ENCODE measurements at places on chromosomes 12 and 14.

DNA sequence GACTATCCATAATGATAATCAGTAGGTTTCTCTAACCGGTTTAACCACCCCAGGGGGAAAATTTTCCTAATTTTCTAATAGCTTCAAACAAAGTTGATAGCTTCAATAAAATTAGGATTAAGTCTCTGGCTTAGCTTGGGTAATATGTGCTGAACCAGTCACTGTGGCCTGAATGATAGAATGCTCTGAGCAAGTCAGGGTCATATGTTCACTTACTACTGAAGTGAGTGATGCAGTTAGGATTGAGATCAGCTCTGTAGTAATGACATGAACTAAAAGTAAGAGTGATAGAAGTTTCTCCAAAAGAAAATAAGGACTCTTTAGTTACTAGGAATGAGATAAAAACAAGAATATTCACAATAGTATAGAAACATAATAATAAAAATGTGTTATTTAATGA lies 32.6 kb downstream of the ETNK1 start:
- DNase-seq = no peak

- no peak for DNase-seq
Measured at GRCh38 chr12:54991161-54991990, 6.8 kb upstream of the TESPA1 start.

DNA sequence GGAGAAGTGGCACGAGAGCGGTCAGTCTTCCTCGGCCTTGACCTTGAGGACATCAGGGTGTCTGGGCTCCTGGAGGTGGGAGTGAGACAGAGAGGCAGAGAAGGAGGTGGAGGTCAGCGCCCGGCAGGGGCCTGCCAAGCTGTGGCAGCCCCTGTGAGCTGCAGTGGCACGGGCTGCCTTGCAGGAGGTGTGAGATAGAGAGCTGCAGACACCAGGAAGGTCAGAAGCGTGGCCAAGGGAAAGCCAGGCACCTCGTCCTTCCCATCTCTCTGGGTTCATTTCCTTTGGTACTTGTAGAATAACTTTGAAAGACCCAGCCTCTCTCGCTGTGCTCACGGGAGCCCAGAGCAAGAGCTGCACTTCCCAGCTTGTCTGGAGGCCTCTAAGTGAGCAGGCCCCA lies 98.1 kb downstream of the TSPAN9 start:
- no peak for DNase-seq

GRCh38 chr12:40727774-40728483 lies 35.7 kb downstream of the CNTN1 start:
- DNase-seq = no peak
